Uterus (tissue), 4 donors: ENCODE measurements at places on chromosomes 16 and 17.

DNA sequence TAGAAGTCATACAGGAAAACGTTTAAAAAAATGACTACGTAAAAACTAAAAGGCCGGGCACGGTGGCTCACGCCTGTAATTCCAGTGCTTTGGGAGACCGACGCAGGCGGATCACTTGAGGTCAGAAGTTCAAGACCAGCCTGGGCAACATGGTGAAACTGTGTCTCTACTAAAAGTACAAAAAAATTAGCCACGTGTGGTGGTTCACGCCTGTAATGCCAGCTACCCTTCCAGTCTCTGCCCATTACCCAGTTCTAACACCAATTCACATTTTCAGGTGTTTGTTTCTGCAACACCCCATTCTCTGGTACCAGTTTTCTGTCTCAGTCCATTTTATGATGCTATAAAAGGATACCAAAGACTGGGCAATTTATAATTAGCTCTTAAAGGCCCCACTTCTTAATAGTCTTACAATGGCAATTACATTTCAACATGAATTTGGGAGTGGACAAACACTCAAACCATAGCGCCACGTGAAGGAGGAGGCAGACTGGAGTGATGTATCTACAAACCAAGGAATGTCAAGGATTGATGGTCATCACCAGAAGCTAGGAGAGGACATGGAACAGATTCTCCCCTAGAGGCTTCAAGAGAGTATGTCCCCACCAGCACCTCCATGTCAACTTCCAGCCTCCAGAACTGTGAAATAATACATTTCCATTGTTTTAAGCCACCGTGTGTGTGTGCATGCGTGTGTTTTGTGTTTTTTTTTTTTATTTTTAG, 791 bp upstream of the C17orf75 start:
- DNase-seq: no peak

DNA sequence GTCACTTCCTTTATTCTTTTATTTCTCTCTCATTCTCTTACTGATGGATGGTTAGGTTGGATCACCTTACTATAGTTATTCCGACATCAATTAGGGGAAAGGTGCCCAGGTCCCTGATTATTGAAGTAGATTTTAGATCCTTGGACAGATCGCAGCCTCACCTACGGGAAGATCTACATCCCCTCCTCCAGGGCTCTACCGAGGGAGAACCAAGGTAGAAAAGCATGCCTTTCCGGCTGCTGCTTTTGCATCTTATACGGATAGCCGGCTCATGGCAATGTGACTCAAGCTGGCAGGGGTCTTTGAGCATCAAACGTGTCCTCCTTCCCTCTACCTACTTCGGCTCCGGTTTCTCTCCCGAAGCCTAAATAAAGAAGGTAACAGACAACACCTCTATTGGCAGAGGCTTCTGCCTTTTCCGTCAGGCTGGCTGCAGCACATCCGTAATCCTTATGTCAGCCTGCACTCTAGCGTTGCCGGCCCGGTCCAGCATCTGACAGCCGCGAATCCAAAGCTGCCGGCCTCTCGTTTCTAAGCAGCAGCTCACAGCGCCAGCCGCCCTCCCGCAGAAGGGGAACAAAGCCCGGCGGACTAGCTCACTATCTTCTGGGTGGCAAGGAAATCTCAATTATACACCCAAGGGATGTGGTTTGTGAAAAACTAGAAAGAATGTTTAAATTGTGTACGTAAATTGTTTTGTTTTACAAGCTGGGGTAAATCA, 46.9 kb downstream of the IRX6 start:
- peak; percentile 27 for DNase-seq

GRCh38 chr16:17439580-17439979, 31.2 kb downstream of the XYLT1 start:
- no peak for DNase-seq

DNA sequence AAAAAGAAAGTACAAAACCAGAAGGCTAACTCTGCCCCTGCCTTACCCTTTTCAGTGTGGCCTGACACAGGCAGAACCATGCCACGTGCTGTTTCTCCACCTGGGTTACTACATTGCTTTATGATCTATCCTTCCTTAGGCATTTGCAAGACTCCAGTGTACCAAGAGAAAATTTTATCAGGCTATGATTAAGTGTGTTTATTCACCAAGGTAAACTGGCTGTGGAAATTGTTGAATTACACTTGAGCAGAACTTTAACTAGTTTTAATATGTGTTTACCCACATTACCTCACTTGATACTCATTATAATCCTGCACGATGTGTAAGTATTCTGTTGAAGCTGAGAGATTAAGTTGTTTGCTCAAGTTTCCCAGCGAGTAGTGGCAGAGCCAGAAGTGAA, 129.7 kb upstream of the MYOCD start:
- DNase-seq: no peak

DNA sequence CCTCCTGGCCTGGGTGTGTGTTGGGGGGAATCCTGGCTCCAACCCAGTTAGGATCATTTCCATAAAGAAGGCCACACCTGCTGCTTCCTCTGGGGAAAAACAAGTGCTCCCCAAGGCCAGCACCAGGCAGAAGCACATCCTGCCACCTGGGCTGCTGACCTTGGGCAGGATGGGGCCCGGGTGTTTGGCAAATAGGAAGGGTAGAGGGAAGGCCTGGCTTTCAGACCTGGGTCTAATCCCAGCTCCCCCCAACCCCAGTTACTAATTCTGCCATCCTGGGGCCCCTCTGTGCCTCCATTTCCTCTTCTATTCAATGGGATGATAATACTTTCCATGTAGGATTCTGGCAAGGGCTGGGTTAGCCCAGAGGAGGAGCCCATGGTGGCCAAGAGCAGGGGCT, 3.0 kb upstream of the NLRC5 start:
- no peak for DNase-seq

DNA sequence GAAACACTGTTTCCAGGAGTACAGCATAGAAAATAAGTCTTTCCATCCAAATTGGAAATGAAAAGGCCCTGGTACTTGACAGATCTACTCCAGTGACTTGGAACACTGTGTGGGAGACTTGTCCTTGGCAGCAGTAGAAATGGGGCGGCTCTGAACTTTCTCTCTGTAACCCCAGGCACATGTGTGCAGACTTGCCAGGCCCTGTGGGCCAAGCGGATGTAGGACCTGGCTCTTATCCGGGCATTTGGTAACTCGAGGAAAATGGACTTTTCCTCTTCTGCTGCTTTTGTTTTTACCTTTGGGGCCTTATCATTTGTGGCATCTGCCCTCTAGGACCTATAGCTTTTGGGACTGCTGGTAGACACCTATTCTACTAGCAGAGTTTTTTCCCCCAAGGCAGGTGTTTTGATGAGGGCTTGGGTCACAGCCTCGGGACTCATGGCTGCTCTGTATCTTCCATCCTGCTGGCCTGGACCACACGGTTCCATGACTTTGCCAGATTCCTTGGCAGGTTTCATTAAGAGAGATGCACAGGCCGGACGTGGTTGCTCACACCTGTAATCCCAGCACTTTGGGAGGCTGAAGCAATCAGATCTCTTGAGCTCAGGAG, 43.5 kb downstream of the SMPD3 start:
- DNase-seq: no peak

GRCh38 chr17:50699410-50699809, 8.3 kb downstream of the ANKRD40 start:
- no peak for DNase-seq

DNA sequence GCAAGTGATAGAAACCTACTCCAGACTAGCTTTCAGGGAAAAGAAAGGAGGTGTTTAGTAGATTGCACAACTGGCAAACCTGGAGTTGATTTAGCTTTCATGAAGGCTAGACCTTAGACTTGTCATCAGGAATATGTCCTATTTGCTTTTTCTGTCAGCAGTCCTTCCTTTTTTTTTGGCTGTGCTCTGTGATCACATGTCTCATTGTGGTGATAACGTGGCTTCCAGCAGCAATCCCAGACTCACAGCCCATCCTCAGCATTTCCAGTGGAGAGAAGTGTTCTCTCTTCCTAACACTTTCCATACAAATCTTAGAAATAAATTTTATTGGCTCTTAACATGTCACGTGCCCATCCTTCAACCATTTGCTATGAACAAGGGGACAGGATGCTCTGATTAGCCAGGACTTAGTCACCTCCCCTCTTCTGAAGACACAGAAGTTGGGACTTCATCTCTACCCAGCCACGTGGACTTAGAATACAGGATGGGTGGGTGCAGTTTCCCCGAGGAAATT, 74.7 kb downstream of the CDH13 start:
- no peak for DNase-seq

DNA sequence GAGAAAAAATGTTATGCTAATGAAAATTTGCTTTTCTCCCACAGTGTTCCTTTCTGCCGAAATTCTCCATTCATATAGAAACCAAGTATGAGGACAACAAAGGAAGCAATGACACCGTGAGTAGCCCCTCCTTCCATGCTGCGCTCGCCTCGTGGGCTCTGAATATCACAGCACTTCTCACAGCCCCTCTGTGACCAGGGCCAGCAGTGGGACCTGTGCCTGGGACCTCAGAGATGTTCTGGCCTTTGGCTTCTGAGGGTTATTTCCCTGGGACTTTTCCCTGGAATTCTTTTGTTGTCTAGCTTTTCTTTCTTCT, 139.6 kb upstream of the NOL11 start:
- DNase-seq: no peak

DNA sequence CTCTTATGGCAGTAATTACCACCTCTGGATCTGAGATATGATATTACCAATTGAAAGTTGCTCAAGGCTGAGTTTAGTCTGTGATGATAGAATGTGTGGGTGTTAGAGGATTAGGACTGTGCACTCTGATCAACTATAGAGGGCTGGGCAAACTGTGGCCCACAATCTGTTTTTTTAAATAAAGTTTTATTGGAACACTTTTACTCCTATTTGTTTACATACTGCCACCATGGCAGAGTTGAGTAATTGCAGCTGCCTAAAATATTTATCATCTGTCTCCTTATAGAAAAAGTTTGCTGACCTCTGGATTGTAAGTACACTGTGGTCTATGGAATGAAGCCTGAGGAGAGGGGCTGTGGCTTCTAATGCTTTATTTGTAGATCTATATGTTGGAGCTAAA, 71.5 kb upstream of the N4BP1 start:
- no peak for DNase-seq

- no peak for DNase-seq
These were observed 28.5 kb downstream of the DBNDD1 start for GRCh38 chr16:89990799-89991198.

DNA sequence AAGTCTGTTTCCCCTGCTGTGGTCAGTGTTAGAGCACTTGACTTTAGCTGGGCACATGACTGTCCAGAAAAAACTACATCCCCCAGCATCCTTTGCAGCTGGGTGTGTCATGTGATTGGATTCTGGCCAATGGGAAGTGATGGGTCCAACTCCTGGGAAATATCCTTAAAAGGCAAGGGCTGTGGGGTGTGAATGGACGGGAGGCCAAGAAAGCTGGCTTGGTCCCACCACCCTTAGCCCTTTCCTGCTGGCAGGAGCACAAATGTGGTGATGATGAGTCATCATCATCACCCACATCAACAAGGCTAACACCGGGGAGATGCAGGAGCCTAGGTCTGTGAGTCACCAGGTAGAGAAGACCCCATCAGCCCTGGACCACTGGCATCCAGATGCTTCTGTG, 341.7 kb downstream of the C16orf95 start:
- no peak for DNase-seq

DNA sequence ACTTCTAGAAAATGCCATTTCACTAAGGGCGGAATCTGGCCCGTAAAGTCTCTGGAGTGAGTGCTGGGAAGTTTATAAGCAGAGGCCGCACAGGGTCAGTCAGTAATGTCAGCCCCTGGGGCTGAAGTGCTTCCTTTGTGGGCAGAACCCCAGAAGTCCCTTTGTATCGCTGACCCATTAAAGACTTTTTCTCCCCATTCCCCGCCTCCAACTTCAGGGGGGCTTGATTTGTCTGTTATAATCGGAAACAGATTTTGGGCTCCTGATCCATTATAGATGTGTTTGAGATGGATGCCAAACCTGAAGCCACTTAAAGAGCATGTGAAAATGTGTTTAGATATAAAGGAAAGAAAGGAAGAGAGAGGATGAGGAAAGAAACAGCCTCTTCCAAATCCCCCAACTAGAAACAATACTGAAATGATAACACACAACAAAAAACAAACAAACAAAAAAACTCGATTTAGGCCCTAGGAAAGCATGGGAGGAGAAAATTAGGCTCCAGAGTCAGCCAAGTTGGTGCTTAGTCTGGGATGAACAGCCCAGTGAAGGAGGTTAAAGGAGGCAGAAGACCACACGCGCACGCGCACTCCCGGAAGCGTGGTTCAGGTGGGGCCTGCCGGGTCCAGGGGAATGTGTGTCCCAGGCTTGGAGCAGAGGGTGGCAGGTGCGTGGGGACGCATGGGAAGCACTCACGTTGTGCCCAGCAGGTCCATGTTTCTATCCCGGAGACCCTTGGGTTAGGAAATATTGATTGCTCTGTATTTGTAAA, 27.1 kb downstream of the MSI2 start:
- no peak for DNase-seq

DNA sequence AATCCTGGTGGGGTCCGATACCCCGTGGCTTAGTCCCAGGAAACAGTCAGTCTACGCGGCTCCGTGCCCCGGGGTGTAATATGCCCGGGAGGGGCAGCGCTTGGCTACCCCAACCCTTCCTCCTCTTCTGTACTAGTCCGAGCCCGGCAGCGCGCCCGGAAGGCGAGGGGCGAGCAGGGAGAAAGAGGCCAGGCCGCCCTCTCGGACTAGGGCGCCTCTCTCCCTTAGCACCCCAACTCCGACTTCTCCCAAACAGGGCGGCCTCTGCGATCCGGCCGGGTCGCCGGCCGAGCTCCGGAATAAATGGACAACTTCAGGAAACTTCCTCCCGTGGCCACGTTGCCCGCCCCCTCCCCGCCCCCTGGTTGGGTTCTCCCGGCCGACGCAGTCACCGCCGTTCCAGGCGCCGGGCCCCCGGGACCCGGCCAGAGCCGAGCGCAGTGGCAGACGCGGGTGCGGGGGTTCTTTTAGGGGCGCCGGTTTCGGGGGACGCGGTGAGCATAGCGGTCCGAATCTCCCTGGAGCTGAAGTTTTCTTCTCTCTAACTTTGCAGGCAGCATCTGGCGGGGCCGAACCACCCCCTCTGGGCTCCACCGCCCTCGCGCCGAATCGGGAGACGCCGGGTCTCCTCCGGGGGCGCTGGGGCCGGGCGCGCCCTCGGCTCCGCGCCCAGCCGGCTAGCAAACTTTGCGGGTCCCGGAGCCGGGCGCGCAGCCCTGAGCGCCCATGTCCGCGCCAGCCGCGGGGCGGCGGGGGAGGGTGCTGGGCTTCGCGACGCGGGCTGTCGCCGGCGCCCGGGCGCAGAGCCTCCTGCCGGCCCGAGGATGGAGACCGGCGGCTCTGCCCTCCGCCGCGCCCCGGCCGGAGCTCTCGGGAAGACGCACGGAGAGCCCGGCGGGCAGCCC, at the start of gene SDK2:
SDK2 (minus strand) TSS at position 301 of the 905 bp plus-strand sequence. CDS start 357 bp downstream, outside the sequence.
- no peak for DNase-seq

DNA sequence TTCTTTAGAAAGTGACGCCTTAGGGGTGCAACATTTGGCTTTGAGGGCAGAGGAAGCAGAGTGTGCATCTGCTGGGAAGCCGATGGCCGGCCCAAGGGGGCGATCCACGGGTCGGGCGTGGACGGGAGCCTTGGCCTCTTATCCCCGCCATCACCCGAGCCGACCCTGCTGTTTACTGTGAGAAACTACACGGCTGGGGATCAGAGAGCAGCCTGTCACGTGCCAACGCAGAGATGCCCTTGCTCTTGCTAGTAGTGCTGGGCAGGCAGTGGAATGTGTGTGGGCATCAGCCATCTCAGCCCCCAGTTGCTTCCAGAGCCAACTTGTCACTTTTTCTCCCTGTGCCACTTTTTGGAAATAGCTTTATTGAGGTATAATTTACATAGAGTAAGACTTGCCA, 26.7 kb upstream of the ITGB4 start:
- DNase-seq: no peak
